ENCODE measurements at places on chromosomes 12 and 14.

DNA sequence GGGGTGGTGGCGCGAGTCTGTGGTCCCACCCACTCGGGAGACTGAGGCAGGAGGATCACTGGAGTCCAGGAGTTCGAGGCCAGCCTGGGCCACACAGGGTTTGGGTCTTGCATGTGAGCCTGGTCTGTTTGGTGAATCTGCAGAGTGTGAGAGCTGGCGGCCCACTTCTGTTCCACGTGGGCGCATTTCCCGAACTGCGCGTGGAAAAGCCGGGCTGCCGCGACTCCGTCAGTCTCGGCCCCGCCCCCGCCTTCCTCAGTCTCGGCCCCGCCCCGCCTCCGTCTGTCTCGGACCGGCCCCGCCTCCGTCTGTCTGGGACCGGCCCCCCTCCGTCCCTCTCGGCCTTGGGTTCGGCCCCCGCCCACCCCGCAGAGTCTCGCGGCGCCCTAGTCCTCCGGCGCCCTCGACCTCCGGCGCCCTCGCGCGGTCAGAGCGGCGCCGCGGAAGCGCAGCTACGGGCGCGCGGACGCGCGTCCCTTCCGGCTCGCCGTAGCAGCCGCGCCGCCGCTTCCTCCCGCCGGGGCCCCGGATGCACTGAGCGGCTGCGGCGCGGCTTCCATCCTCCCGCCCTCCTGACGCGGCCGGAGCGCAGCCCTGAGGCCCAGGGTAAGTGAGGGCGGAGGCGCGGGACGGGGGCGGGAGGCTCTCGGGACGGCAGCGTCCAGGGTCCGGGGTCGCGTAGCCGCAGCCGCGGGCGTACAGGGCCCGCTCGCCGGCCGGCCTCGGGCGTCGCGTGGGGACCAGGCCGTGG lies at the start of gene EP400:
TSS of gene EP400 (plus strand) at position 512 of the 751 bp plus-strand sequence. CDS start 10,678 bp downstream, outside the sequence.
- DNase-seq, result peak; percentile 97

DNA sequence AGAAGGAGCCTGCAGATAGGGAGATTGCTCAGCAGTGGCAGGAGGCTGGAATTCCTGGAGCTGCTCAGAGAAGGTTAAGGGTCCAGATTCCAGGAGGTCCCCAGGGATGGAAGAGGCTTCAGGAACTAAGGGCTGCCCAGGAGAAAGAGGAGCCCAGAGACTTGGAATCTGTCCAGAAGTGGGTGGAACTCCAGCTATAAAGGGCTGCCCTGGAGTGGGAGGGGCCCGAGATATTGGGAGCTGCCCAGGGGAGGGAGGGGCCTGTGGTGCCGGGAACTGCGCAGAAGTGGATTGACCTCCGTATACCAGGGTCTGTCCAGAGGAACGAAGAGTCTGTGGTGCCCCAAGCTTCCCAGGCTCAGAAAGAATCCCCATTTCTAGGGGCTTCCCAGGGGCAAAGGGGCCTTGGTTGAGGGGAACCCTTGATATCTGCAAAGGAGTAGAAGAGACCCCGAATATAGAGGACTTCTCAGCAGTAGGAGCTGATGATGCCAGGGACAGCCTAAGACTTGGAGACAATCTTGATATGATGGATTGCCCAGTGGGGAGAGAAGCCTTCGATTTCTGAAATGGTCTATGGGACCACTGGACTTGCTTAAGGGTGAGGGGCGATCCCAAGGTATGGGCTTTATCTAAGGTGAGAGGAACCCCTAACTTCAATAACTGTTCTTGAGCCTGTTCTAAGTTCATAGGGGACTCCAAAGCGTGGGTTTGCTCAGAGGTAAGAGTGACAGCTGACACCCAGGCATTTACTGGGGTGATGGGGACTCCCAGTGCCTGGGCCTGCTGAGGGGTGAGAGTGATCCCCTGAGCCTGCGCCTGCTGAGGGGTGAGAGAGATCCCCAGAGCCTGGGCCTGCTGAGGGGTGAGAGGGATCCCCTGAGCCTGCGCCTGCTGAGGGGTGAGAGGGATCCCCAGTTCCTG lies 45.0 kb downstream of the FAM186A start:
- no peak for DNase-seq

- DNase-seq, result no peak
Observed at GRCh38 chr12:87812030-87812429, 217.2 kb downstream of the C12orf50 start.

GRCh38 chr12:84058136-84058535 lies 854.5 kb downstream of the SLC6A15 start:
- DNase-seq, result no peak

- no peak for DNase-seq
Observed at GRCh38 chr12:25806271-25806670, 152.2 kb upstream of the RASSF8 start.

GRCh38 chr14:99785426-99785825 lies 7.8 kb upstream of the EML1 start:
- DNase-seq, result no peak

- peak; percentile 13 for DNase-seq
Observed at GRCh38 chr12:110932046-110932445, 11.7 kb upstream of the MYL2 start.

GRCh38 chr12:28180786-28181185 lies 9.5 kb upstream of the CCDC91 start:
- no peak for DNase-seq

GRCh38 chr12:121565076-121565475 lies 15.7 kb downstream of the KDM2B start:
- no peak for DNase-seq

GRCh38 chr14:99004112-99004511 lies 267.9 kb downstream of the BCL11B start:
- no peak for DNase-seq

- DNase-seq, result no peak
Observed at GRCh38 chr14:94174604-94175010, 485 bp downstream of the PPP4R4 start.

DNA sequence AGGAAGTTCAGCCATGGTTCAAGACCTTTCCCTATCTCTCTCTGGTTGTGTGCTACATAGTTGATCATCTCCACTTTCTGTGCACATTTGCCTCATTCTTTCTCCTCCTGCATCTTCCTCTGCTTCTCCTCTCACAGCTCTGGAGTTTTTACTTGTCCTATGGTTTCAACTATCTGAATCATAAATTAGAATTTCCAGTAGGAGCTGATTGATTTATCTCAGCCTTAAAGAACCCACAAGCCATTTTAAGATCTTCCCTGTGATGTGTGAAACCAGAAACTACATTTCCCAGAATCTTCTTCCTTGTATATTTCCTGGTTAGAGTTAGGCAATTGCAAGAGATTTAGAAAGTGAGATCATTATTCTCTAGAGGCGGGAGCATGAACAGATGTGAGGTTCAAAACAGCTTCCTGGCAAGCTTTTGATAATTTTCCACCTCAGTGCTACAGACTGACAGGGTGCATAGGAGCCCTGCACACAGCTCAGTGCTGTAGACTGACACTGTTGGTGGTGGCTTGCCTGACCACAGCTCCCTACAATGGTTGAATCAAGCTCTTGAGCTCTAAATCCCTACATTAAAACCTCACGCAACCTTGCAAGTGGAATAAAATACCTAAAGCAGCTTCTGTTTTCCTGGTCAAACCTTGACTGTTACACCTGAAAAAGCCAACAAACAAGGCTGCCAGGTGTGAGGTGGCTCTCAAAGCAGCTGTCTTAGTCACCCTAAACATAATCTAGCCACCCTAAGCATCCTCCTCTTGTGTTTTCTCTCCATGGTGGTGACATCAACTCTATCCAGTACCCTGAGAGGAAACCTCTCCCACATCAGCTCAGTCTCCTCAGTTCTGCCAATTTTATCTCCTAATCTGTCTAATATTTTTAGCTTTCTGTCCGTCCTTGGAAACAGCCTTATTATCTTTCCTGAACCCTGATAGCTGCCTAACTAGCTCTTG lies 21.5 kb upstream of the IFNG start:
- peak; percentile 21 for DNase-seq

DNA sequence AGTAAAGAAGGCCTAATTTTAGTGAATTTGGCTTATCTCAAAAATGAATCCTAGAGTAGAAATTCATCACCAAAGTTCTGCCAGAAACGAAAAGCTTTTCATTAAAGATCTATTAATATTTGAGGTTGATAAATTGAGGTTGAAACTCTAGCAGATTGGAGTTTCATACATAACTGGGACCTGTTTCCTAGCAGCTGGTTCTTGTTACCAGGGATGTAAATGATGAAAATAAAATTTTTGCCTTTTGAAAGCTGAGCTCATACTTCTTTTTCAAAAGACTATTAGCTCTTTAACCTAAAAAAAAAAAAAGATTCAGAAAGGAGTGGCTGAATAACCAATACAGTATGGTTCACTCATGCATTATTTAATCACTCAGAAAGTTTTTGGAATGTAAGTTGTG lies 98.3 kb downstream of the PTGER2 start:
- DNase-seq, result no peak

DNA sequence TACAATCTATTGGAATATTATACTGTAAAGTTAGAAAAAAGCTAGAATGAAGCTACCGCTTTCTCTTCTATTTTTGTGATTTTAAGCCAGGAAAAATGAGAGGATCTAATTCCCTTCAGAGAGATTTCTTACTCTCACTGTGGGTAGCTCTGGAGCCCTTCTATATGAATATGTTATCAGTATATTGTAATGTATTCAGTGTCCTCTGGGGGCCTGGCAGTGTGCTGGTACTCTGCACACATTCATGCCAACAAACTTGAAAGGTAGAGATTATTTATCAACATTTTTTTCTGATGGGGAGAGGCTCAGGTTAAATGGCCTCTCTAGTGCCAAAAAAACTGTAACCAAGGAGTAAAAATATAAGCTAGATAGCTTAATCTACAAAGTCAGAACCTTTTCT lies 292.8 kb downstream of the TTC6 start:
- no peak for DNase-seq

- no peak for DNase-seq
Observed at GRCh38 chr14:20489093-20489994, 16.0 kb upstream of the RNASE10 start.

- no peak for DNase-seq
Observed at GRCh38 chr14:67242168-67242420, 859 bp downstream of the PALS1 start.

- DNase-seq, result no peak
Observed at GRCh38 chr14:102333795-102334705, 14.5 kb downstream of the ZNF839 start.

DNA sequence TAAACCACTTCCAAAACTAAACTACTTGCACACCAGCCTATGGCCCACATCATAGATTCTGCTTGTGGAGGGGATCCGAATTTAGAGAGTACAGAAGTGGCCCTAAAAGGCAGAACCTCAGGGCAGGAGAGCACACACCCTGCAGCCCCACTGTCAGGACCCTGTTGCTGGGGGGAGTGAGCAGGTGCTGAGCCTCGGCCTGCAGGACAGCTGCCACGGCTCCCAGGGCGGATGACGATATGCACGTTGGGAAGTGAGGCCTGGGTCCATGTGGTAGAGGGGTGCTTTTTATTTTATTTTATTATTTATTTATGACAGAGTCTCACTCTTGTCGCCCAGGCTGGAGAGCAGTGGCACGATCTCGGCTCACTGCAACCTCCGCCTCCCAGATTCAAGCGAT lies 73.5 kb downstream of the TNFAIP2 start:
- no peak for DNase-seq

DNA sequence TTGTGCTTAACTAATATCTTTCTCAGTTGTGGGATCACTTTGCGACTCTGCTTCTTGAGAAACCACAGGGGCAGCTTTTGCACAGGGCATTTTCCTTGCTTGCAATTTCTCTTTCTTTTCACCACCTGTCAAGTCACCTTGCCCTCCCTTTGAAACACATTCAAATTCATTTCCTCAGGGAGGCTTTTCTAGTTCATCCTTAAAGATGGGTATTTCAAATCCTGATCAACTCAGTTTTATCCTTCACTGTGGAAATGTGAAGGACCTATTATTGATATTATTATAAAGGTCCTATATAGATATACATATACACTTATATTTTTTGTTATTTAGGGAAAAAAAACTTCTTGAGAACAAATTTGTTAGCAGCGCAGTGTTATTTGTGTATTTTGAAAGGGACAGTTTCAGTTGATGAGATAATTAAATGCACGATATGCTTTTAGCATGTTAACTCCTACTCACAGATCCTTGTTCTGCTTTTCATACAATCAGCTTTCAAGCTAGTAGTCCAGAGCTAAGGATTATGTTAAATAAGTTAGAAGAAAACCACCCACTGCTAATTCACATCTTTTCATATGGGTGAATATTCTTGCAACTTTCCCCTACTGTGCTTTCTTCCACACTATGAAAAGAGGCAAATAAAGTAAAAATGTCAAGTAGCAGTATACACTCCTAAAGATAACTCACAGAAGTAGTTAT lies 501.4 kb upstream of the RGS6 start:
- DNase-seq, result no peak

DNA sequence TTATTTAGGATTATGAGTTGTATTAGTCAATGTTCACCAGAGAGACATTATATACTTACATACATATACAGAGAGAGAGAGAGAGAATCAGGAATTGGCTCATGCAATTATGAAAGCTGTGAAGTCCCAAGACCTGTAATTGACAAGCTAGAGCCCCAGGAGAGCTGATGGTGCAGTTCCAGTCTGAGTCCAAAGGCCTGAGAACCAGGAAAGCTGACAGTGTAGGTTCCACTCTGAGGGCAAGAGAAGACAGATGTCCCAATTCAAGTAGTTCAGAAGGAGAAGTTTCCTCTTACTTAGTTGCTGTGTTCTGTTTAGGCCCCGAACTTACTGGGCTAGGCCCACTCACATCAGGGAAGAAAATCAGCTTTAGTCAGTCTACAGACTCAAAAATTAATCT lies 76.4 kb upstream of the FICD start:
- DNase-seq, result no peak

DNA sequence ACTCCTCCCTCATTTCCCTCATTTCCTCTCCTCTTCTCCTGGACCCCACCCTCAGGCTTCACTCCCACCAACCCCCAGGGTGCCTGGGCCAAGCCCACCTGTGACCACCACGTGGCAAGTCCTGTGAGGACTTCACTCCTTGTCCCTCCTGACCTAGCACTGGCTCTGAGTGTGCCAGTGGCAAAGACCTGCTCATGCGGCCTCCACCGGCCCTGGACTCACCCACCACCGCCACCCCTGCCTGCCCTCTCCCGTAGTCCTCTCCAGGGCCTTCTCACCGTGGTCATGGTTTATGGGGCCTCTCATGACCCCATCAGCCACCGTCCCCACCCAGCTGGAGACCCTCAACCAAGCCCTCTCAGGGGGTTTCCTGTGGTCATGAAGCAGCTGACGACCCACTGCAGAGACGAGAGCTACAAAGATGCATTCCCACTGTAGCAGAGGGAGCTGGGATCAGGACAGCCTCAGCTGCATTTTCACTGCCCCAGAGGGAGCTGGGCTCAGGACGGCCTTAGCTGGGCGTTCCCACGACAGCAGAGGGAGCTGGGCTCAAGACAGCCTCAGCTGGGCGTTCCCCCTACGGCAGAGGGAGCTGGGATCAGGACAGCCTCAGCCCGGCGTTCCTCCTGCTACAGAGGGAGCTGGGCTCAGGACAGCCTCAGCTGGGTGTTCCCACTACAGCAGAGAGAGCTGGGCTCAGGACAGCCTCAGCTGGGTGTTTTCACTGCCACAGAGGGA lies 3.2 kb upstream of the C14orf180 start:
- DNase-seq, result no peak

DNA sequence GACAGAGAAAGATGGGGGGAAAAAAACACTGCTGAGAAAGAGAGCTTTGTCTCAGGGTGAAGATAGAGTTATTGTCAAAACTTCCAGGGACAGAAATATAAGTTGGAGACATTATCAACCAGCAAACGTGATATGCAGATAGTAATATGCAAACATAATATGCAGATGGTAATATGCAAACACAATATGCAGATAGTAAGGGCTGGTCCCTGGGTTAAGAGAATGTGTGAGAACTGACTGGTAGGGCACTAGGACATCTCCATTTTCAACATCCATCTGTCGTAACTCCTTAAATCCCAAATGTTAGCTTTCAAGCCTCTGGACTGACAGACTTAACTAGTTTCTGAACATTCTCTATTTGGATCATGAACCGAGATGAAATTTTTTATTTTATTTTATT lies 32.2 kb downstream of the SNRPF start:
- no peak for DNase-seq
